ENCODE measurements at places on chromosomes 11 and 22. TPM values are rescaled to one million over a fixed set of nuclear protein-coding genes. Genes with fewer than 3 reads are reported as not detected.

HBB gene
- not detected for total RNA-seq

CHADL gene
- total RNA-seq, result 0.85 TPM

HBG1 gene
- total RNA-seq, result not detected

RAPSN gene
- 1.5 TPM for total RNA-seq

All from naive thymus-derived CD8-positive, alpha-beta T cell (primary cell).